ENCODE measurements at places on chromosomes 1 and 21.

DNA sequence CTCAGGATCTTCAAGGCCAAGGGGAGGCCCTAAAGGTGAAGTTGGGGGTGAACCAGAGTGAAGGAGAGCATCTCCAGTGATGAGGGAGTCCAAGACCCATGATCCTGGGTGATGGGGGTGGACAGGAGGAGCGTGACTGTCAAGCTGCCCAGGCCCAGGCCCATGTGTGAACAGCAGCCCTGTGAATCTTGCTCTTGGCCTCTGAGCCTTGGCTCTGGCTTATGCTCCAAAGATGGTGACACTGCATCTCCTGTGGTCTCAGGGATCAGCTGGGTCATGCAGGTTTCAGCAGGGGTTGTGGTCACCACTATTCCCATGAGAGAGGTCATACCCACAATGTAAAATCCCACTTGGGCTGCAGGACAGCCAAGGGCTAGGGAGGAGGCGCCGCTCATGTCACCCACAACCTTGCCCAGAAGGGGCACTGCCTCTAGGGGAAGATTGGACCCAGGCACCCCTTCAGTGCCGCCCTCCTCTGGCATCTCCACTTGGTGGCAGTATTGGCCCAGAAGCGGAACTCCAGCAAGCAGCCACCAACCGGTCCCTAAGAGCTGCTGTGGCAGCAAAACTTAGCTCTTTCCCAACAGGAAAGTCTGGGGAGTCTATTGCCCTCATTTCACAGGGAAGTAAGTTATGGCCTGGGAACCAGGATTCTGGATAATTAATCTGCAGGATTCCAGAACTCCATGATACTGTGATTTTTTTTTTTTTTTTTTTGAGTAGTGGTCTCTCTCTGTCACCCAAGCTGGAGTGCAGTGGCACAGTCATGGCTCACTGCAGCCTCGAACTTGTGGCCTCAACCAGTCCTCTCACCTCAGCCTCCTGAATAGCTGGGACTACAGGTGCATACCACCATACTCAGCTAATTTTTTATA lies 7.5 kb upstream of the WNT3A start:
- DNase-seq = peak; percentile 40

GRCh38 chr1:10713614-10714013 lies 82.8 kb downstream of the CASZ1 start:
- DNase-seq = no peak

DNA sequence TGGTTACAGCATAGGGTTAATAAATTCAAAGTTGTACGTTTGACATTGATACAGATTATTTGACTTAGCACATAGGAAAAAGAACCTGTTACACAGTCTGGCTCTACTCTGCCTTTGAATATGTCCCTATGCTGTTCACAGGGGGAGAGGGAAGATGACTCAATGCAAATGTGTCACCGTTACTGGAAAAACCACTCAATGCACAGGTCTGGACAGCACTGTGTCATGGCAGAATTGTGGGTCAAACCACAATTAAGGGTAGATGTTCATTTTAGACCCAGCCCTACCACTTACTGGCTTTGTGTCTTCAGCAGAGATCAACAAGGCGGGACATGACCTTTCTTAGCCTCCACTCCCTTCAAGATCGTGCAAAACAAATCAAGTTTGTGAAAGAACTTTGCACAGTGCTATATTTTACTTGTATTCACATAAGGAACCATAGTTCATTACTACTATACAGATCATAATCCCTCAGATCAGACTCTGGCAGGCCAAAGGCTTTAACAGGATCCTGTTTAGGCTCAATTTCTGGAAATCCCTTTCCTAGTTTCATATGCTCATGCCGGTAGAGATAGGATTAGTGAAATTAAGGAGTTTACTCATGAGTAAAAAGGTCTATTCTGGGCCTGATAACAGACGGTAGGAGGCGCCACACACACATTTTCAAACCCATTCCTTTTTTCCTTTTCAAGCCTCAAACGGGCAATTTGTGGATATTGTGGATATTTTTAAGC lies 22.1 kb downstream of the EIF2D start:
- no peak for DNase-seq

DNA sequence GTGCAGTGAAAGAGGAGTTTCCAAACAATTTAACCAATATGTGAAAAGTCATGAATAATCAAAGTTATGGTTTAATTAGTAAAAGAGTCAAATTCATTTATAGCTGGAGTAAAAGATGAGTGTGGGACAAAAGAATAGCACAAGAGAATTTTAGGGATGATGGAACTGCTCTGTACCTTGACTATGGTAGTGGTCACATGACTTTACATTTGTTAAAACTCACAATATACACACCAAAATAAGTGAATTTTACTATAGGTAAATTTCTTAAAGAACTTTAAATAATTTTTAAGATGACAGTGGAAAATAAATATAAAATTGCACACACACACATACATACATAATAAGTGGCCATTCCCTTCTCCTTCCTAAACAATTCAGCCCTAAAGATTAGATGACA lies 13.6 kb downstream of the CDC42BPA start:
- no peak for DNase-seq

GRCh38 chr1:15290382-15290781 lies 43.4 kb downstream of the FHAD1 start:
- DNase-seq = no peak

DNA sequence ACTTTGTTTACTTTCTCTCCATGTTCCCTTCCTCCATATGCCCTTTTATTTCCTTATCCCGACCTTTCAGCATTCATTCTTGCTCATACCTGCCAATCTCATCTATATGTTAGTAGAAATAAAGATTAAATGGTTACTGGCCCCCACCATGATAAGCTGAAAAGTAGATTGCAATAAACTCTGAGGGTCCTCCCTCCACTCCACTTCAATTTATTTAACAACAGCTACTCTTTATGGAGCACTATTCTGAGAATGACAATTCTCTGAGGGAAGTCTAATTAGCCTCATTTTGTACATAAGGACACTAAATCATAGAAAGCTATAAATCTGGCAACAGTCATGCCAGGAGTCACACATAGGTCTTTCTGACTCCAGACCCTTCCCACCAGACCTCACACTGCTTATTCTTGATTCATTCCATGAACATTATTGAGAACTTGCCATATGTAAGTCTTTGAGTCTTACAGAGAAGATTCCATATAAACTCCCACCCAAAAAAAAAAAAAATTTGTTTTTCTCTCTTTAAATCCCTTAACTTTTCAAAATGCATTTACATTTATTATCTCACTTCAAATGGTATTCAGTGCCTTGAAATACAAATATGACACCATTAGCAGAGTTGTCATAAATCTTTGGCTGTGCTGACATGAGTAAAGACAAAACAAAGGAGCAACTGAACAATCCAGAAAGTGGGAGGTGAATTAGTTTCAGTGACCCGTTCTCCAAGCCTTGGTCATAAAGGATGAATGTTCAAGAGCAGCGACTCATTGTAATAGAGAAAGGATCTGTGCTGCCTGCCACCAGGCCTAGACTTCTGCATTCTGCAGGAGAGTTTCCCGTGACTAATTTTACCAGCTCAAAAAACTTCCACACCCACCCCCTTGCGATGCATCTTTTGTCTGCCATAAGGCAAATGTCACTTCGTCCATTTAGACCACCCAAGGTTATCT lies 28.5 kb downstream of the PALMD start:
- no peak for DNase-seq

DNA sequence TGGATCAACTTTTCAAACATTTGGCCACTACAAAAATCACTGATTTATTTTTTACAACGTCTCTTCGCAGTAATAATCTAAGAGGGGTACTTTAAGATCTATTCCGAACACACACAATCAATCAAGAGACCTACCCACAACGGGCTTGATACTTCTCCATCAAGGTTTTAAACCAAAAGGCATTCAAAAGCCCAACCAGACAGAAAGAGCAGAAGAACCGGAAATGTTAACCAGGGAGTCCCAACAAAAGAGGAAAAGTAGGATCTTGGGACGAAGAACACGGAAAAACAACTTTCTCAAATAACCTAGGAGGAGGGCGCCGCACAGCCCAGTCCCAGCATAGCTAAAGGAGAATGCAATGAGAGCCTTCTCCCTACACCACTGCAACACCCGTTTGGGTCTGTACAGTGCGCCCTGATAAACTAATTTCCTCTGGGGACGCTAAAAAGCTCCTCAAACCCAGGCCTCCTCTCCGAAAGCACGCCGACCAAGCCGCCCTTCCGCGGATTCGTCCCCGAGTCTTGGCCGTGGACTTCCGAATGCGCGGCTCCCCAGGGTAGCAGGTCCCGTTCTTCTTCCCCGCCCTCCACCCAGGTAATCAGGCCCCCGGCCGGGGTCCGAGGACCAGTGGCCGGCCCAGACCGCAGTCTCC lies 623 bp downstream of the RPL22 start:
- DNase-seq = no peak

Measured in NCI-H524 (cell line).